ENCODE measurements at places on chromosomes 4 and X. TPM values are rescaled to one million over a fixed set of nuclear protein-coding genes. Genes with fewer than 3 reads are reported as not detected.

DNA sequence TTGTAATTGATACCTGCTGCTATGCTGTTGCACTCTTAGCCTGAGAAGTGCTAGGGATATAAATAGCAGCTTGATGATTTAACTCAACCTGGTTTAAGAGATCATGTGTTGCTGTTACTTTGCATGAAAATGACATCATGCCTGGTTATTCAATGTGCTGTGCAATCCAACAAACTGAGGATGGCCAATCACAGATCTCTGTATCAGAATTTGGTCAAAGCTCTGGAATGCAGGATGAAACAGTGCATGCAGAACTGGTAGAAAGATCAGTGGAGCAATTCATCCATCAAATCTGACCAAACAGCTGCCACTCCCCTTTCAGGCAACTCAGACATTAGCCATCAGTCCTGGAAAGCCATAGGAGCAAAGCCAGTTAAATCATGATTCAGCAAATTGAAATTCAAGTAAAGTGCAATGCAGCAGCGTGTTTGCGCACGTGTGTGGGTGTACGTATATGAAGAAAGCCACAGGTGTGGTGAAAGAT is 160.3 kb upstream of the RASGEF1B start:
- no peak for DNase-seq

DNA sequence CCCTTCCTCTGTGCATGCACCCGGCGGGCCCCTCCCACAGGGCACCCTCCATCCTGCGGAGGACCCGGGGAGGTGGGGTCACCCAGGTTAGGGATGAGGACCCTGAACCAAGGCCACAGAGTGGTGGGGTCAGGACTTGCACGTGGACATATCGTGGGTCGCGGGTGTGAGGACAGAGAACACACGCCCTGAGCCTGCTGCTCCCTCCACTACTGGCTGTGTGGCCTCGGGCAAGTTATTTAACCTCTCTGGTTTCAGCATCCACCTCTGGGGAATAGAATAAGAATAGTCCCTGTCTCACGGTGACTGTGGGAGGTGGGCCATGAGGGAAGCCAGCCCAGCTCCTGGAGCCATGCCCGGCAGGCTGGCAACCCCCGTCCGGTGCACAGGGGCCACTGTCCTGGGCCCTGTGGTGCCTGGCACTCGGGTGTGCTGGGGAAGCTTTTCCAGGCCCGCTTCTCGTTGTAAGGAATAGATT is 5.1 kb downstream of the PSAPL1 start:
- DNase-seq, result no peak

DNA sequence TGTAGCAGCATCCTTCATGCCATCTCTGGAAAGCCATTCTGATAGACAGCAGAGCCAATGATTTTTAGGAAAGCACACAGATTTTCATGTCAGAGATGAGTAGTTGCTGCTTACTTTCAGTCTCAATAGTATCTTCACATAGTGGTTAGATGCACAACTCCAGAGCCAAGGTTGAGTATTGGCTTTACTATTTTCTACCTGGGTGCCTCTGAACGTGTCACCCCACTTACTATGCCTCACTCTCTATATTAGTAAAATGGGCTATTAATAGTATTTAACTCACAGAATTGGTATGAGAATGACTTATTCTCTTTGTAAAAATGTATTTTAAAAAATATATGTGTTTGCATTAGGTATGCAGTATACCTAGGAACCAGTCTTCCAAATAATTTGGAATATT is 108.8 kb upstream of the STIM2 start:
- no peak for DNase-seq

- no peak for DNase-seq
These were observed 1.8 kb downstream of the CCNI start for GRCh38 chr4:77073981-77074380.

- peak; percentile 32 for DNase-seq
These were observed 79.6 kb downstream of the CCKAR start for GRCh38 chr4:26410385-26411293.

- DNase-seq, result no peak
These were observed 58.0 kb upstream of the CHRDL1 start for GRCh38 chrX:110853610-110854009.

- no peak for DNase-seq
These were observed 370.4 kb downstream of the INPP4B start for GRCh38 chr4:142475663-142476062.

GRCh38 chr4:26126994-26127393 is 193.8 kb upstream of the RBPJ start:
- DNase-seq, result no peak

DNA sequence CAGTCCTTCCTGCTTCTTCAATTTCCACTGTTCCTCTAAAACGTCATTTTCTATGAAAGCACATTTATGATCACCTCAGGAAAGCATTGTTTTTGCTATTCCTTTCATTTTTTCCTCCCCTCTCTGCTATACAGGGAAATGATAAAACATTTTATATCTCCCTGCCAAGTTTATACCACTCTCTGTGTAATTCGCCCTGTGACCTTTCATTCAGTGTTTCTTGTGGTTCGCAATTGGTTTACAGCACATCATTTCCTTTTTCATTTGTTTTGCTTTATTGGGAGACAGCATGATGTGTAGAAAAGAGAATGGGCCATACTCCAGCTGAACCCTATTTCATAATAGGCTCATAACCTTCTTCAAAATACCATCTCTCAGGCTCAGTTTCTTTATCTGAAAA is 99.9 kb upstream of the RAPGEF2 start:
- no peak for DNase-seq

- DNase-seq, result no peak
These were observed 24.1 kb downstream of the MSMO1 start for GRCh38 chr4:165351359-165352130.

DNA sequence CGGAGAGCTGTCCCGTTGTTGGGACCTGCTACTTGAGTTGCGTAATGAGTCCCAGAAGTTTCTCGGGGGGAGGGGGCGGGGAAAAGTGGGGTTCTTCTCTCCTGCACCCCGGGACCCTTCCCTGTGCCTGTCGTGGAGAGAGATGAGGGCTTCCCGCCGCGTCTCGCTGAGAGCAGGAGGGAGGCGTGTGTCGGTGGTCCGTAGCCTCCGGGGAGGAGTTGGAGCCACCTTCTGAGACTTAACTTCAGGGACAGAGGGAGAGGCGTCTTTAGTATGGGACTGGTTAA is 698 bp downstream of the AFF1 start:
- DNase-seq, result no peak

DNA sequence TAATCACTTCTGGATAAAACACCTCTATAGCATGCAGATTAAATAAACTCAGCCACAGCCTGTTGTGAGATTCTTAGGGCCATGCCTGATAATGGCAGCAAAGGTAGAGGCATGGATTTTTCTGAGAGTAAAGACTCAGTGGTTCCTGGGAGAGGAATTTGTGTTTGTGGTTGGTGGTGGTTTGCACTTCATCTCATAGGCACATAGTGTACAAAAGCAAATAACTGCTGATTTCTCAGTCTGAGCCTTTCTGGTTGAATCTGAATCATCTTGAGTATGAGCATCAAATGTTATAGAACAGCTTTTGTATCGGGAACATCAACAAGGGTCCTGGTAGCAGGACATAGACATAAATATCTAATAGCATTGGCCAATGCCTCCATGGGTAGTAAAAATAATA is 274.3 kb downstream of the FRMPD4 start:
- DNase-seq, result no peak

The GASK1B gene
- 1.1 TPM for total RNA-seq

The PRDM8 gene
- total RNA-seq, result 5.3 TPM

The TRIM2 gene
- total RNA-seq, result 18.9 TPM

The PDZD4 gene
- total RNA-seq, result 37.2 TPM

The ZNF141 gene
- not detected for total RNA-seq

The ALAS2 gene
- total RNA-seq, result not detected

The NALF2 gene
- 1.5 TPM for total RNA-seq
